ENCODE measurements at places on chromosomes 6 and 20. TPM values are rescaled to one million over a fixed set of nuclear protein-coding genes. Genes with fewer than 3 reads are reported as not detected.

Gene AGER
- polyA plus RNA-seq: 4.6 TPM

Gene TMC2
- polyA plus RNA-seq: not detected

Gene NOX3
- polyA plus RNA-seq: not detected

Gene SNX9
- 27.5 TPM for polyA plus RNA-seq

Gene MLIP
- polyA plus RNA-seq: 3.2 TPM

Gene SYCP2
- polyA plus RNA-seq: 0.07 TPM

Gene HUS1B
- polyA plus RNA-seq: 0.33 TPM

Gene FOXQ1
- polyA plus RNA-seq: not detected

Gene SCUBE3
- polyA plus RNA-seq: 1.0 TPM

Gene C20orf144
- 0.05 TPM for polyA plus RNA-seq

Gene B3GAT2
- polyA plus RNA-seq: not detected

Gene OPRL1
- polyA plus RNA-seq: 2.0 TPM

Gene FNDC11
- polyA plus RNA-seq: 3.4 TPM

Gene ZNF391
- polyA plus RNA-seq: 0.13 TPM

Gene PSMB9
- polyA plus RNA-seq: 6.4 TPM

Measured in endothelial cell of umbilical vein (primary cell).